Activated CD4-positive, CD25-positive, alpha-beta regulatory T cell treated with anti-CD3 and anti-CD28 coated beads, Interleukin-2, amount 50 U/mL, for 16 hours (primary cell): ENCODE measurements at places on chromosomes 5 and 9.
A peak's percentile ranks its signal among the peaks of the same experiment; 100 is the strongest.

GRCh38 chr5:68884144-68884754 is 209.6 kb upstream of the SLC30A5 start:
- no peak for DNase-seq

GRCh38 chr5:116912221-116912620 is 337.6 kb upstream of the SEMA6A start:
- DNase-seq: no peak

DNA sequence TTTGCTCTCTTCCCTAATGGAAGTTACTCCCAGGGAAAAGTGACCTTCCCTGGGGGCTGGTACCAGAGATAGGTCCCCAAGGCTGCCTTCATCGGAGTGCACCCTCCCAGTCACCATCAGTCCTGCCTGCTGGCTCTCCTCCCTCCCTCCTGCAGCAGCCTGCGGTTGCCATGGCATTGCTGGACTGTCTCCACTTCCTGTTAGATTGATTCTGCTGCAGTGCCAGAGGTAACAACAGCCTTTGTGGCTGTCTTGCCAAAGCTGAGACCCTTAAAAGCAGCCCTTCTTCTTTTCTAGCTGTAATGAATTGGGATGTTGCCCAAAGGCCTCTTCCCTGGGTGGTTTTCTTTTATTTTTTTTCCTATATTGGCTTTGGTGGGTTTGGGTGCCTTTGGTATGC is 78.1 kb upstream of the PRLR start:
- DNase-seq: no peak

DNA sequence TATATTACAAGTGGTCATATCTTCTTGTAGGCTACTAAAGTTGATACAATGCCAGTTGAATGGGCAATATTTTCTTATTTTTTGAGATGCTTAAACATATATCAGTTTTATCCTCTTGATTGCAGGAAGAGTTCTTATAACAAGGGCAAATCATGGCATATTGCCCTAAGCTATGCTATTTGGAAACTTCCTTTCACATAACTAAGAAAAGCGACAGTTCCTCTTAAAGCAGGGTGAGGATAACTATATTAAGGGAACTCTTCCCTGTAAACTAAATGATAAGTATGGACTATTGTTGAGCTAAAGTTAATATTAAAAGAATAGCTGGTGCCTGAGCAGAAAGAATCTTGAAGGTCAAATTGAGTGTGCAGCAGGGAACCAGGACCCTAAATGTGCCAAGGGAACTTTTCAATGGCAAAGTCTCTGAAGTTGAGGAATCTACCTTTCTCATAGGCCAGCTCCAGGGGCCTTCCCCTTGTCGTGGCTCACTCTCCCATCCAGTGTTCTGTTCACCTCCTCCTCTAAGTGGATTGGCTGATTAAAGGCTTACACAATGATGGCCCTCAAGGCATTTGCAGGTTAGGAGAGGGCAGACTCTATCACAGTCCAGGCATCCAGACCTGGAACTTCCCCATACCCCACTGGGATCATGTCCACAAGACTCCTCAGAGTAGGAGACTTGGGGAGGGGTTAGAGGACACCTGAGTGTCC is 26.8 kb downstream of the FYB1 start:
- no peak for DNase-seq

DNA sequence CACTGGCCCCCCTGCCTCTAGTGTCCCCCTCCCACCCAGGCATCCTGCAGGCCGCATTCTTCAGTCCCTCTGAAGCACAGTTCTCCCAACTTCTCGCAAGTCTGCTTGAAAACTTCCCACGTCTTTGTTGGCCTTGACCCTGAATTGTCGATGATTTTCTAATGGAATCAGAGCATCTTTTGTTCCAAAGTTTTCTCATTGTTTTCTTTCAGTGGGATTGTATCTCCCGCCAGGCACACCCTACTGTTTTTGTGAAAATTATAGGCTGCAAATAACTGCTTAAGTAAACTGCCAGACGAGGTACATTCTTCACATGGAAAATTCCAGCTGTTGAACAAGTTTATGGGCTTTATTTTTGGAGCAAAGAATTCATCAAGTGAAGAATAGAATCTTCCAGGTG is 122.6 kb upstream of the SLC25A48 start:
- no peak for DNase-seq

- DNase-seq: no peak
These were observed at the start of gene PCDHB5 for GRCh38 chr5:141135030-141135717. Gene PCDHB5, plus strand, starts transcription at chr5:141135206. Its CDS starts 229 bp downstream, at chr5:141135435.

DNA sequence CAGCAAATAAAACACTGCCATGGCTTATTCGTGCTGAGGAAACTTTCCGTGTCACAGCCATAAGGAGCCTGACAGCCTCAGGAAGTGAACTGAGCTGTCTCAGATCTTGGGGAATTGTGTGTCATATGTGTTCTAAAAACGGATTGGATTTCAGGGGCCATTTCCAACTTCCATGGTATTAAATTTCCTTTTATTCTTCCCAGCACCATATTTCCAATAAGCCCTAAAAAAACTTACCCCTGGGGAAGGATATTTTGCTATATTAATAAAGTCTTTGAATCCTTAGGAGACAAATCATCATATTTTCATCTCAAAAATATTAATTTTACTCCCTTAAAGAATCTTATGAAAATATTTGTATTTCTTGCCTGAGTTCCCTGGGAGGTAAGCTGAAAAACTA is 93.9 kb downstream of the LHFPL2 start:
- DNase-seq: no peak

GRCh38 chr9:115507148-115507547 is 389.2 kb upstream of the TNC start:
- DNase-seq: no peak

DNA sequence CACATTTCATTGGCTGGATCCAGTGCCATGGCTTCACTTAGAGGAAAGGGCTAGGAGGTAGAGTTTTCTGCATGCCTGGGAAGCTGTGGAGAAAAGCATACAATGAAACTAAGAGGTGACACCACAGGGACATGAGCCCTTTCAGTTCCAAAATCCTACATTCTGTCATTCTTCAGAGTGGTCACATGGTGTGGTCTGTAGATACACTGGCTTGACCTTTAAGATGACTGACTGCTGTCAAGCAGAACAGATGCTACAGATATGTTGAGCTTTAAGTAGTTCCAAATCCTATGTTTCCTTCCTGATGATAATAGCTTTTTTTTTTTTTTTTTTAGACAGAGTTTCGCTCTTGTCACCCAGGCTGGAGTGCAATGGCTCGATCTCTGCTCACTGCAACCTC is 26.2 kb downstream of the DMRT3 start:
- DNase-seq: no peak

DNA sequence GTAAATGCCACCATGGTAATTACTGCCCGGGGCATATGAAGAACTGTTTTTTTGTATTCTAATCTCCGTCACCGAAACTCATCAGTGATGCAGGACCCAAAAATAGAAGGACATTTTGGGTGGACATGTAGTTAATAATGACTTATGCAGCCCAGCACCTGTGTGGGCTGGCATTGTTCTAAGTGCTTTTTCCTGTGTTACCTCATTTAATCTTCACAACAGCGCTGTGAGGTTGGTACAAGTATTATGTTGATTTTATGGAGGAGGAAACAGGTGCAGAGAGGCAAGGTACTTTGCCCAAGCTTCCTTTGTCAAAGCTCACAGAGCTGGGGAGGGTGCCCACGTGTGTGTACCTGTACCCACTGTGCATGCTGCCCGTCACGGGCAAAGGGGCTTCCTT is 58.4 kb downstream of the DAPK1 start:
- no peak for DNase-seq

GRCh38 chr5:169811680-169812079 is 168.6 kb downstream of the INSYN2B start:
- no peak for DNase-seq

DNA sequence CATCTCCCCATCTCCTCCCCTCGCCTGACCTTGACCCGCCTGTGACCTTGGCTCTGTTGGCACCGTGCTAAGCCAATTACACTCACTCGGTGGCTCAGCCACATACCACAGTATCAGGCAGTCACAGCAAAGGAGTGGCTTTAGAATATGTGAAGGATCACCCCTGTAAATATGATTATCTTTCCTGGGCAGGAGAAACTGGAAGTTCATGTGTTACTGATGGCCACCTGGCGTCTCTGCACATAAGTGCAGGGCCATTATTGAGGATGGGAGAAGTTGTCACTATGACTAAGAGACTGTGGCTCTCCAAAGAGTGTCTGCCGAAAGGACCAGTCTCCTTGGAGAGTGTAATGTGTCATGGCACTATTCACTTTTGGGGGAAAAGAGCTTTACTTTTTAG is 116.9 kb upstream of the S1PR3 start:
- DNase-seq: no peak

- DNase-seq: no peak
These were observed 4.4 kb upstream of the OR2S2 start for GRCh38 chr9:35962126-35962906.

DNA sequence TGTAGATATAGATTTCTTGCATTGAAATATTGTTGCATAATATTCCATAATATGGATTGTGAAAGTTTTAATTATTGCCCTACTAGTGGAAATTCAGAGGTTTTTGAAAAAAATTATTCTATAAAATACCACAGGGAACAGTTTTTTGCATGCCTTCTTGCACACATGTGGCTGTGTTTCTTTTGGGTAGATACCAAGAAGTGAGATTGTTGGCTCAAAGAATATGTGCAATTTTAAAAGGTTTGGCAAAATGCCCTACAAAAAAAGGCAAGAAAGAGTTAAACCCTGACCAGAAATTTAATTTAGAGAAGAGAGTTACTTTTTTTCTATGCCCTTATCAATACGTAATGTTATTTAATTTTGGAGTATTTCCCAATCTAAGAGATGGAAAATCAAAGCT is 270.8 kb upstream of the DAPK1 start:
- DNase-seq: no peak

GRCh38 chr9:112605963-112606699 is 111.8 kb downstream of the INIP start:
- no peak for DNase-seq

DNA sequence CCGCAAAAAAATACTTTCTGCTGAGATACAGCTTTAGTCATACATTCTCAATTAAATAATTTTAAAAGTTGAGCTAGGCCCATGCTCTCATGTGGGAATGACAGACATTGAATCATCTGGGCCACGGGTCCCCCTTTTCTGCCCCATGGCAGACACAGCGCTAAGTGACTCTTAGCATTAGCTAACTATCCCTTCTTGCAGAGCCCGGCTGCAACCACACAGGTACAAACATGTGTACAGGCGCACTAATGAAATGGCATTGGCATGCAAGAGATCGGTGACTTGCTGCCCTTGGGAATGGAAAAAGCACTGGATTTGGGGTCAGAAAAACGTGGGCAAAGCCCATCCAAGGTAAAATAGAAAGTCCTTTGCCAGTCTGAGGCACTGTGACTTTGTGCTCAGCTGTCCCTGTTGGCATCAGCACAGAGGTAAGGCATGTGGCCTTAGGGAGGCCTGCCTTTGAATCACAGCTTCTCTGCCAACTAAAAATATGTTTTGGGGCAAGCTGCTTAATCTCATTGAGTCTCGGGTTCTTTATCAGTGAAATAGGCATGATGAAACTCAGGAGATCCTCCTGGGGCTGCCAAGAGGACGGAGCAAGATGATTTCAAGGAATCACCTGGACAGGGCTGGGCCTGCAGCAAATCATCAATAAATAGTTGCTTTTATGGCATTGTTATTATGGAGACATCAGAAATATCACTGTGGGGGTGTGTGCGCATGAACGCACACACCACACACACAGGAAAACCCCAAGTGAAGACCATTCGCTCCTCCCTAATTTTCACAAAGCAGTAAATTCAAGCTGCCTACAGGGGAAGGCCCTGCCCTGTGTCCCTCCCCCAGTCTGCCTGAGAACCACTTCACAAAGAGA is 54.2 kb downstream of the WHRN start:
- DNase-seq: no peak

GRCh38 chr5:55344392-55344992 is 36.7 kb downstream of the MTREX start:
- peak; percentile 30 for DNase-seq

DNA sequence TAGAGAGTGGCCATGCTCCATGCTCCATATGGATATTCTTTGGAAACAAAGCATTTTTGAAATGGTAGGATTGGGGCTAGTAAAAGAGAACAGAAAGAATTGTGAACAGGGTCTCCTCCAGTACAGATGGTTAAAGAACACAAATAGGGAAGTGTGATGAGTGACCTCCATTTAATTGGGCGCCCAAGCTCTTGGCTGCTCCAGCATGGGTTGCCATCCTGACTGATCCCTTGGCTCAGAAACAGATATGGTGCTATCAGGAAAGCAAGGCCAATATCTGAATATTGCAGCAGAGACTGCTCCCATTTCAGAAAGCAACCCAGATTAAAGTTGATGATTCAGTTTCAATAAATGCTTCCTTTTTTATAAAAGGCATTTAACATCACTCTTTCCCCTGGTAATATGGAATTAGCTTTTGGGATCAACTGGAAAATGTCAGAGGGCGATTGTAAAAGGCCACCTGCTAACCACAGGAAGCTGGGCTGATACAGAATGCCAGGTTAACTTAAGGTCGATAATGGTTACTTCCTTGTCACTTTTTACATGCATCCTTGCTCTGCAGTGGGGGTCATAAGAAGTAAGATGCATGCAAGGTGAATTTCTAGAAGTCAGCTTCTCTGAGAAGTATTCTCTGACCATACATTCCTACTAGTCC is 52.9 kb downstream of the TMC1 start:
- DNase-seq: no peak

GRCh38 chr5:72816284-72817075 is at the start of gene TNPO1:
Gene TNPO1, plus strand, starts transcription at chr5:72816661. Its CDS starts 77 bp downstream, at chr5:72816738.
- peak; percentile 60 for DNase-seq

DNA sequence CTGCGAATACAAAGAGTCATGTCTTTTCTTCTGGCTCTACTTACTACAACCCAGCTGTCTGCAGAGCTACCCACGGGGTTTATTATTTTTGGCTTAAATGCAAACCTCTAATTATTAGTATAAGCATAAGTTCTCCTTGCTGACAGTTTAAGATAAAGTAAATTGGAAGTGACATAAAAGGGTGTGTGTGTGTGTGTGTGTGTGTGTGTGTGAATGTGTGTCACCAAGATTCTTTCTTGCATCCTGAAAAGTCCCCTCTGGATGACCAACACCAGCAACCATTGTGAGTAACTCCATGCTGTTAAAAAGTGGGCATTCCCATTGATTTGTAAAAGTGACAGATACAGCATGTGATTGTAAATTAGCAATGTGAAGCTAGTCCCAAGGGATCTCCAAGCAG is 803.8 kb upstream of the ZNF608 start:
- no peak for DNase-seq

DNA sequence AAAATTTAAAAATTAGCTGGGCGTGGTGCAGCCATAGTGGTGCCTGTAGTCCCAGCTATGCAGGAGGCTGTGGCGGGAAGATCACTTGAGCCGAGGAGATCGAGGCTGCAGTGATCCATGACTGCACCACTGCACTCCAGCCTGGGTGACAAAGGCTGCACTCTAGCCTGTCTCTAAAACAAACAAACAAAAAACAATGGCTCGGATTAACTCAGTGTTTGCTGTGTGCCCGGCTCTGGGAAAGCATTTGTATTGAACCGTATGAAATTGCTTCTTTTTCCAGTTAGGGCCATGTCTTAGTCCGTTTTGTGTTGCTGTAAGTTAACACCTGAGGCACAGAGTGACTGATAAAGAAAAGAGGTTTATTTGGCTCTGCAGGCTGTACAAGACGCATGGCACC is 62.6 kb downstream of the CFAP77 start:
- DNase-seq: no peak

- no peak for DNase-seq
These were observed 52.3 kb downstream of the ARHGEF28 start for GRCh38 chr5:73678322-73678740.
